Fibroblast of lung (primary cell): ENCODE measurements at places on chromosomes 7 and 10.
A peak's percentile ranks its signal among the peaks of the same experiment; 100 is the strongest.

DNA sequence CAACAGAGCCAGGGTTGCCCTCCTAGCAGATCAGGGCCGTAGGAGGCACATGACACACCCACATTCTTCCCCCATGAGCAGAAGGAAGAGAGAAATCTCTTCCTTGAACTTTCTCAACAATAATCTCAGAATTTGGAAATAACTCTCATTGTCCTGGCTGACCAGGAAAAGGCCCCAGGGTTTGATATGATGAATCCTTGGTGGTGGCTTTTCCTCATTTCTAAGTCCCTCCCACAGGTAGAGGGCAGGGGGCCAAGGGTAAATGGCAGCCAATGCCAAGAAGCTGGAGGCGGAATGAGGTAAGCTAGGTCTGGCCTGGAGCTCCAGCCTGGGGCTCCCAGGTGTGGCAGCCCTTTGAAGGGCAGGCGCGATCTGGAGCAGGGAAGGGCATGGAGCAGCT, 67.8 kb downstream of the GRB10 start:
- no peak overlapping the region for H3K27ac ChIP-seq
- no peak overlapping the region for H3K4me3 ChIP-seq
- no peaks in the 10 kb centered on the region for H3K36me3 ChIP-seq
- no peak for DNase-seq
- H3K27me3 ChIP-seq = no peaks in the 10 kb centered on the region
- no peaks in the 10 kb centered on the region for H3K4me1 ChIP-seq

DNA sequence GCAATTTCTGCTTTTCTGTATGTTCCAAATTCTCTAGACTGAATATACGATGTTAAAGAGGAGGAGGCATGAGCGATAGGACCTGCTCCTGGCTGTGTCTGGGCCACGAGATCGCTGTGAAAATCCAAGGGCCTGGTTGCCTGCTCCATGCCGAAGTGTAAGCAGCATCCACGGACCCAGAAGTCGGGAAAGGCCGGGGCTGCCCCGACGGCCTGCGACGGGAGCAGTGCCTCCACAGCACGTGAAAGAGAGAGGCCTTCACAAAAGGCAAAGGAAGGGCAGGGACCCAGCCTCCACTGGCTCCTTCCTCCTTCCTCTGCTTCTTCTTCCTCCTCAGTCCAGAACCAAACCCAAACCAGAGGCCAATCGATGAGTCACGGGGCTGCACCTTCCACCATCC, 122.9 kb upstream of the MGMT start:
- no peak for DNase-seq
- no peaks in the 10 kb centered on the region for H3K27me3 ChIP-seq
- H3K36me3 ChIP-seq = no peaks in the 10 kb centered on the region
- no peak overlapping the region for H3K4me3 ChIP-seq
- no peak overlapping the region for H3K27ac ChIP-seq

DNA sequence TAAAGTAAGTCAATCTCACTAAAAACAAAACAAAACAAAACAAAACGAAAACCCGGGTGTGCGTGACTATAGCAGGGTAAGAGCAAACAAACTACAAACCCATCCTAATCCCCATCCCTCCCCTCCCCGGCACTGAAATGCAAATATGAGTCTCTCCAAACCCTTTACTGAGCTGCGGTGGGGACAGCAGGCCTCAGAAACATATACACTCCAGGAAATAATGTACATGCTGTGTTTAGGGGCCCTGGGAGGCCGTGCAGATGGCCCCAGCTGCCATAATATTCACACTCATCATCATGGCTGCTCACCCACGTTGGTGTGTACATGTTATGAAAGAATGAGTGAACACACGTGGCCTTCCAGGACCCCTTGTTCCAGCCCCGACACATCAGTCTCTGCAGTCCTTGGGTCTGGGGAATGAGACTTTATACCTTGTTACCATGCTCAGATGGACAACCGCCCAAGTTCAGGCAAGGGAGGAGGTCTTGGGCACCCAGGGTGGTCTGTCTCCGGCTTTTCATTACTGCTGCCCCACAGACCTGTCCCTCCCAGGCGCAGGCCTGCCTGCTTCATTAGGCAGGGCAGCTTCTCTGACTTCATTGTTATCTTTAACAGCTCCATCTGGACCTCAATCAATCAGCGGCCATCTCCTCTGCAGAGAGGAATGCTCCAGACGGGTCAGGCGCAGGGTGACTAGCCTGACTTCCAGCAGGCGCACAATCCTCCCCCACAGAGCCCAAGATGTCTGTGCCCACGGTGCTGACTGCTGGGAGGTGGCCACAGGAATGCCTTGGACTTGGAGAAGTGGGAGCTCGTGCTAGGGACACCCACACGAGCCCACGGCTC, 20.6 kb downstream of the HSPA12A start:
- H3K27ac ChIP-seq = no peak overlapping the region
- peaks cover 1% of the 10 kb centered on the region for H3K36me3 ChIP-seq
- H3K27me3 ChIP-seq = no peaks in the 10 kb centered on the region
- peak; percentile 91 for DNase-seq

DNA sequence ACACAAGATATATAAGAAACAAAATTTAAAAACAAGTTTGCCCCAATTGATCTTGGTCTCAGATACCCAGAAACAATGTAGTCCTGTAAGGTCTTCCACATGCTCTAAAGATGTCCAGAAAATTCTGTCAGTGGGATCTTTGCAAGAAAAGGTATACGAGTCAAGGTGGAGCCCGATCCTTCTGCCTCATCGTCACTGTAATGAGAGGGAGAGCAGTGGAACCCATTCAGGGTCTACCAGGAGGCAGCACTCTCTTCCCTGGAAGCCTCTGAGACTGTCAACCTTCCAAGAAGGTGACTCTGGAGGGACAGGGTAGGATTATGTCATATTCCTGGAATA, 112.8 kb downstream of the JCAD start:
- H3K4me1 ChIP-seq = peaks cover 33% of the 10 kb centered on the region
- H3K27me3 ChIP-seq = no peaks in the 10 kb centered on the region
- H3K4me3 ChIP-seq = no peak overlapping the region
- DNase-seq = no peak

DNA sequence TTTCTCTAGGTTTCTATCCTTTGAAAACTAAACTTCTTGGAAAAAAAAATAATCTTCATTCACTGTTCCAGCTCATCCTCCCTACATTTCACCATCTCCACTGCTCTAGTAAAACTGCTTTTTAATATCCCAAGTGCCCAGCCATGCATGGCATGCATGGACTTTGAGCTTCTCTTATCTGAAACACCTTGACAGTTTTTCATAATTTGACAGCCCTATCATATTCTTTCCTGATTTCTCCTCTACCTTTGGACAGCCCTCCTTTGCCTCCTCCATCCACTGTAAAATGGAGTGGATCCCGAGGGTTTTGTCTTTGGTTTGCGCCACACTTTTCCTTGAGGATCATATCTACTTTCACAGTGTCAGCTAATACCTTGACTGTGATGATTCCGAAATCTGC, 212.8 kb downstream of the ANK3 start:
- no peak overlapping the region for H3K4me3 ChIP-seq
- no peaks in the 10 kb centered on the region for H3K36me3 ChIP-seq
- no peak for DNase-seq
- H3K4me1 ChIP-seq = no peaks in the 10 kb centered on the region

- H3K4me1 ChIP-seq = peaks cover 4% of the 10 kb centered on the region
- H3K27me3 ChIP-seq = no peaks in the 10 kb centered on the region
- no peak overlapping the region for H3K27ac ChIP-seq
- no peaks in the 10 kb centered on the region for H3K36me3 ChIP-seq
- no peak for DNase-seq
Observed at GRCh38 chr7:75637854-75638593, 100.7 kb downstream of the HIP1 start.

- H3K27ac ChIP-seq = no peak overlapping the region
- no peak for DNase-seq
- H3K4me3 ChIP-seq = no peak overlapping the region
- peaks cover 17% of the 10 kb centered on the region for H3K36me3 ChIP-seq
- no peaks in the 10 kb centered on the region for H3K27me3 ChIP-seq
Observed at GRCh38 chr10:79280956-79281355, 66.3 kb upstream of the PPIF start.

DNA sequence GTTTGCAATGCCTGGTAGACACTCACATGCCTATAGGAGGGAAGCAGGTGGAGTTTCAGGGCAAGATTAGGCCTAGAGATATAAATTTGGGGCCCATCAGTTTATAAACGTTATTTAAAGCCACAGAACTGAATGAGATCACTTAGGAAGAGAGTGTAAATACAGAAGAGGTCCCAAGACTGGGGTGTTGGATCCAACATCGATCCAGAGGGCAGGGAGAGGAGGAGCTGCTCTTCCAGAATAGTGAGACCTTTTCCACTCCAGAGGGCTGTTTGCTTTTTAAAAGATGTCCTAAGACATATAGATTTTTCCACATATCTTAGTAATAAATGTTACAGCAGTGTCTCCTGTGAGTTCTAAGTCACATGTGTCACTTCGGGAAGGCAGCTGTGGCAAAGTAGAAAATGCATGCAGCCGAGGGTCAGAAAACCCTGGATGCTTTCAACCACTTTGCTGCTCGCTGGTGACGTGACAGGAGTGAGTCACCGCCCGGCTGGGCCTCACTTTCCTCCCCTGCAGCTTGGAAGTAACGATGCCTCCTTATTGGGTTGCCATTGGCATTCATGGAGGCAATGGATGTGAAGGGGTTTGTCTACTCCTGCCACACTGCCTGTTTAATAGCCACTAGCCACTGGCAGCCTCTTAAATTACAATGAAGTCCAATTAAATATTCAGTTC, 95.4 kb downstream of the TRIL start:
- H3K27ac ChIP-seq = no peak overlapping the region
- H3K27me3 ChIP-seq = no peaks in the 10 kb centered on the region
- H3K36me3 ChIP-seq = no peaks in the 10 kb centered on the region

GRCh38 chr10:16756561-16757221, 60.5 kb downstream of the RSU1 start:
- H3K4me1 ChIP-seq = no peaks in the 10 kb centered on the region
- peaks cover 2% of the 10 kb centered on the region for H3K36me3 ChIP-seq
- DNase-seq = peak; percentile 71
- no peak overlapping the region for H3K27ac ChIP-seq
- H3K4me3 ChIP-seq = no peak overlapping the region
- H3K27me3 ChIP-seq = no peaks in the 10 kb centered on the region

DNA sequence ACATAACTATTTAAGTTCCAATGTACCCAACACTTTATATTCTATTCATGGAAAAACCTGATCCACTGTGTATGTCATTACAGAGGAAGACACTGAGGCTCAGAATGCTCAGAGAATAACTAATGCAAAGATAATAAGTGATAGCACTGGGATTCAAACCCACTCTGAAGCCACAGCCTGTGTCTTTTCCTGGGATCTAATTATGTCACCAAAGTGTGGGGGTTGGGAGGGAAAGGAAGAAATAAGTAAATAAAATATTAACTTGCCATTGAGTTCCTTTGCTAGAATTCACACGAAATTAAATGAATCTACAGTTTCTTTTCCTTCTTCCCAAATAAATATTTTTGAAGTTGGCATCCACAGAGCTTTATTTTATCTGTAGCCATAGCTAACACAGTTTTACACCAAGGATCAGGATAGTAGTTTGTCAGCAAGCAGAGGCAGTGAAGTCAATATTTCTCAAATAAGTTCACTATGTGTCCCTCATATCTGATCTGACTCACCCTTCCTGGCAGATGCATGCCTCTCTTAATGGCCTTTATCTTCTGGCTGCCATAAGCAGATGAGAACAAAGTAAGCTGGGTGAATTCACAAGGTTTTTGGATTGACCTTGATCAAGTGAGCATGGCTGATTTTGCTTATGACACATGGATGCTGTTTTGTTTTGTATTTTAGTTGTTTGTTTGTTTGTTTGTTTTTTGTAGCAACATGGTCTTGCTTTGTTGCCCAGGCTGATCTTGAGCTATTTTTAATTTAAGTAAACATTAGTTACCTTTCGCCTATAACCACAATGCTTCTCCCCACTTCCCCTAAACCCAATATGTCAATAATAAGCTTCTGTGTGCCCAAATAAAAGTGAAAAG, 6.3 kb downstream of the RAPGEF5 start:
- no peaks in the 10 kb centered on the region for H3K36me3 ChIP-seq
- no peak overlapping the region for H3K27ac ChIP-seq
- H3K27me3 ChIP-seq = peaks cover 4% of the 10 kb centered on the region

- no peaks in the 10 kb centered on the region for H3K36me3 ChIP-seq
- no peak overlapping the region for H3K27ac ChIP-seq
- DNase-seq = peak; percentile 59
- no peaks in the 10 kb centered on the region for H3K4me1 ChIP-seq
- H3K4me3 ChIP-seq = no peak overlapping the region
Observed at GRCh38 chr10:4512671-4513240, 313.3 kb upstream of the AKR1E2 start.

- no peaks in the 10 kb centered on the region for H3K36me3 ChIP-seq
- no peaks in the 10 kb centered on the region for H3K4me1 ChIP-seq
- DNase-seq = no peak
- no peak overlapping the region for H3K4me3 ChIP-seq
Observed at GRCh38 chr10:15815242-15815885, 44.9 kb downstream of the MINDY3 start.

GRCh38 chr10:108561649-108562048, 1361.7 kb downstream of the XPNPEP1 start:
- H3K4me3 ChIP-seq = no peak overlapping the region
- no peaks in the 10 kb centered on the region for H3K36me3 ChIP-seq
- DNase-seq = peak; percentile 35
- no peak overlapping the region for H3K27ac ChIP-seq
